ENCODE measurements at places on chromosomes 7 and 10. TPM values are rescaled to one million over a fixed set of nuclear protein-coding genes. Genes with fewer than 3 reads are reported as not detected.

DNA sequence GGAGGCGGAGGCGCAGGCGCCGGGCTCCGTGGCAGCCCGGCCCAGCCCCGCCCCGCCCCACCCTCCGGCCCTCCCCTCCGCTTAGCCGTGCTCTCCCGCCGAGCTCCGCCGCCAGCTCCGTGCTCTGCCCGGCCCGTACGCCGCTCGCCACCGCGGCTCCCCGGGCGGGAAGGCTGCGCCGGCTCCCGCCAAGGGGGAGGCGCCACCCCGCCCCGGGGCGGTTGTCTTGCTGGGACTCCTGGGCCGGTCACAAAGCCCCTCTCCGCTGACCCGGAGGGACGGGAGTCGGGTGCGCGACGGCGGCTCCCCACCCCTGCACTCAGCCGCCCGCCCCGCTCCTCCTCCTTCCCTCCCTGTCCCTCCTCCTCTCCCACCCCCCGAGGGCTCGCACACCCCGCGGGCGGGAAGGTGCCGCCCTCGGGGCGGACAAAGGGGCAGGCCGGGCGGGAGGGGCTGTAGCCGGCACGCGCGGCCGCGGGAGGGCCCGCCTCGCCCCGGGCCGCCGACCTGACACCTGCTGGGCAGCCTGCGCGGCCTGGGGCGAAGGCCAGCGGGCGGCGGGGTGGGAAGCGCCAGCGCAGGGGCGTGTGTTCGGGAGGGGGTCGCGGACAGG lies 11.5 kb upstream of the SP8 start:
- H3K36me3 ChIP-seq, result no peaks in the 10 kb centered on the region
- no peak overlapping the region for H3K27ac ChIP-seq
- DNase-seq, result no peak

- DNase-seq, result no peak
- H3K4me3 ChIP-seq, result no peak overlapping the region
- no peaks in the 10 kb centered on the region for H3K36me3 ChIP-seq
- no peaks in the 10 kb centered on the region for H3K27me3 ChIP-seq
- no peaks in the 10 kb centered on the region for H3K4me1 ChIP-seq
Measured at GRCh38 chr10:59273445-59273844, 88.9 kb downstream of the FAM13C start.

GRCh38 chr7:75844158-75844557 lies 30.6 kb upstream of the CCL24 start:
- H3K27ac ChIP-seq, result no peak overlapping the region
- peaks cover 1% of the 10 kb centered on the region for H3K36me3 ChIP-seq
- no peak for DNase-seq
- H3K4me3 ChIP-seq, result no peak overlapping the region

DNA sequence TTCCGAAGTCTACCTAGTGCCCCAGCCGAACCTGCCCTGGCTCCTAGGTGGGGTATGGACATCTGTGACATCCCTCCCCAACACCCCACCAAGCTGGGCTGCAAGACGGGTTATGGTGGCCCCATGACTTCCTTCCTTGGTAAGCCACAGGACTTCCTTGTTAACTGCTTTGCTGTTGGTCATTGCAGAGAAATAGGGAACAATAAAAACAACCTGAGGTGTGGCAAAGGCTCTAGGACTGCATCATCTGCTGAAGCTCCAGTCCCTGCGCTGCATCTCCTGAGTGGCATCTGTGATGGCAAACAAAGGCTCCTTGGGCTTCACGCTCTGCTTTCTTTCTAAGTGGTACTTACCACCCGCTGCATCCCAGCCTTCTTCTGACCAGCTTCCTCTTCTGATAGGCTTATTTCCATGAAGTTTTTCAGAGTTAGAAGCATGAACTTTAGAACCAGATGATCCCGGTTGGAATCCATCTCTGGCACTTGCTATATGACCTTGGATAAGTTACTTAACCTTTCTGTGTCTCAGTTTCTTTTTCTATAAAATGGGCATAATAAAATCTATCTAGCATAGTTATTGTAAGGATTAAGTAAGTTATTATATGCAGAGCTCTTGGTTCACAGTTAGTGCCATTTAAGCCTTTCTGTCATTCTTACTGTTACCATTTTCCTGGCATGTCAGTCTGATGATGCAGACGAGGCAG lies 216.8 kb downstream of the RPS24 start:
- H3K4me3 ChIP-seq, result no peak overlapping the region
- H3K4me1 ChIP-seq, result peaks cover 29% of the 10 kb centered on the region
- H3K27ac ChIP-seq, result no peak overlapping the region
- no peaks in the 10 kb centered on the region for H3K36me3 ChIP-seq
- DNase-seq, result no peak
- peaks cover 3% of the 10 kb centered on the region for H3K27me3 ChIP-seq

DNA sequence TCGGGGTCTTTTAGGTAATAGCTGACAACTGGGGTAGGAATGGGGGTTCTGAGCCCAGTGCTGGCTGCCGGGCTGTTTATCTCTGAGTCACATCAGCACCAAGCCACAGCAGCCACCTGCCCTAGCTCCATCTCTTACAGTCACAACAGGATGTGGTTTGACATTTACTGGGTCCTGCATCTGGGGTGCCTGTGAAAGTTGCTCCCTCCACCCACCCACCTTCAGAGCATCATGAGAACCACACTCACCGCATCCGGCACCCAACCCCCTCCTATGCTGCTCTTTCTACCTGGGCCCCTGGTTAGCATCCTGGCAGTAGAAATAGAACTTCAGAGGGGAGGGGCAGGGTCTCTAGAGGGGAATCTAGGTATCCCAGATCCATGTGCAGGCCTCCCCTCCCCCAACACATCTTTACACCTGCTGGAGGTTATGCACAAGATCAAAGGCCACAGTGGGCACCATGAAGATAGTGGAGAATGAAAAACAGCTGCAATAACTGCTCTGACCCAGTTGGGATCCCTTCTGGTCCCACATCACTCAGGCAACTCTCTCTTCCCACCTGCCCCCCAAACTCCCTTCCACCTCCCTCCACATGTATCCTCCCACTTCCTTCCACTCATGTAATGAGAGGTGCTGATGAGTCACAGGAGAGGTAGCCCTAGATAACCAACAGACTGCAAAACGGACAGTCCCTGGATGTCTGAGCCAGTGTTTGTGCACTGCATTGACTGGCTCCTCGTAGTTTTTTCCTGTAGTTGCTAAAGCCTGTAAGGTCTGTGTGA lies 38.2 kb downstream of the PRSS2 start:
- peak; percentile 94 for DNase-seq
- peak overlapping the region; percentile 99 for H3K27ac ChIP-seq
- peaks cover 2% of the 10 kb centered on the region for H3K27me3 ChIP-seq
- peaks cover 19% of the 10 kb centered on the region for H3K36me3 ChIP-seq
- H3K4me3 ChIP-seq, result peak overlapping the region; percentile 79

GRCh38 chr10:96370584-96371157 lies 11.9 kb upstream of the OPALIN start:
- no peaks in the 10 kb centered on the region for H3K36me3 ChIP-seq
- DNase-seq, result peak; percentile 29
- peaks cover 16% of the 10 kb centered on the region for H3K4me1 ChIP-seq
- H3K27me3 ChIP-seq, result peaks cover 9% of the 10 kb centered on the region

- no peaks in the 10 kb centered on the region for H3K36me3 ChIP-seq
- DNase-seq, result no peak
- H3K4me1 ChIP-seq, result no peaks in the 10 kb centered on the region
- H3K27me3 ChIP-seq, result no peaks in the 10 kb centered on the region
- H3K27ac ChIP-seq, result no peak overlapping the region
Measured at GRCh38 chr7:125670926-125671572, 741.4 kb upstream of the POT1 start.

SYT15 gene
- 1.5 TPM for total RNA-seq

DNA sequence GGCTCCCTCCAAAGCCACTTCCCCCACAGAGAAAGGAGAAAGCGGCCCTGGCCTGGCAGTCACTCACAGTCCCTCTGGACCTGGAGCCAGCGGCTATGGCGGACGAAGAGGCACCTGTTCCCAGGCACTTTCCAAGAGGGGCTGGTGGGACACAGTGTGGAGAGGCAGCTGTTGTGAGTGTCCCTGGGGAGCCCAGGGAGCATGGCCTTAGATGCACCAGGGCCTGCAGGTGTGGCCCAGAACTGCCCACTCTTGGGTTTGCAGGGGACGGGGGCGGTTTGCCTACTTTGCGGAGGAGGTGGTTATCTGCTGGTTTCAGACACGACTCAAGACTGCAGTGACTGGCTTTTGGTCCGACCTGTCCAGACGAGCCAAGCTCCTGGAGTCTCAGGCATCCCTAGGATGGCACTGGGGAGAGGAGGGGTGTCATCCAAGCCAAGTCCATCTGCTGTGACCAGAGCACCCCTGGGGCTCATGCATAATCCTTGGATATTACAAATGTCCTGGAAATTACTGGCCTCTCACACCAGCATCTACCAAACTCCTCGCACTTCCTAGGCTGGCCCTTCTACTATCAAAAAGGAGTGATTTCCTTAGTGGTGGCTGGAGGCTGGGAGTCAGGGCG lies 18.4 kb downstream of the CTBP2 start:
- DNase-seq, result no peak
- H3K4me1 ChIP-seq, result no peaks in the 10 kb centered on the region
- no peaks in the 10 kb centered on the region for H3K36me3 ChIP-seq

GRCh38 chr10:32263300-32263699 lies 83.7 kb downstream of the EPC1 start:
- no peak overlapping the region for H3K4me3 ChIP-seq
- H3K27ac ChIP-seq, result no peak overlapping the region
- H3K4me1 ChIP-seq, result peaks cover 9% of the 10 kb centered on the region
- no peak for DNase-seq
- peaks cover 9% of the 10 kb centered on the region for H3K36me3 ChIP-seq

CHN2 gene
- total RNA-seq, result not detected

GRCh38 chr7:85023066-85023712 lies 163.7 kb downstream of the SEMA3D start:
- H3K4me3 ChIP-seq, result no peak overlapping the region
- DNase-seq, result no peak
- H3K27me3 ChIP-seq, result peaks cover 2% of the 10 kb centered on the region

MYH16 gene
- total RNA-seq, result not detected

CPA4 gene
- not detected for total RNA-seq

CCL24 gene
- total RNA-seq, result not detected

GRCh38 chr10:43393606-43394360 lies 15.2 kb downstream of the HNRNPF start:
- peaks cover 78% of the 10 kb centered on the region for H3K4me1 ChIP-seq
- no peak for DNase-seq
- H3K36me3 ChIP-seq, result peaks cover 65% of the 10 kb centered on the region
- peak overlapping the region; percentile 36 for H3K27ac ChIP-seq
- H3K4me3 ChIP-seq, result no peak overlapping the region

- H3K4me3 ChIP-seq, result no peak overlapping the region
- no peaks in the 10 kb centered on the region for H3K36me3 ChIP-seq
- H3K4me1 ChIP-seq, result peaks cover 5% of the 10 kb centered on the region
- DNase-seq, result no peak
- H3K27me3 ChIP-seq, result peaks cover 2% of the 10 kb centered on the region
- H3K27ac ChIP-seq, result no peak overlapping the region
Measured at GRCh38 chr7:17462131-17462631, 163.7 kb downstream of the AHR start.

GNAT3 gene
- not detected for total RNA-seq

KIF20B gene
- total RNA-seq, result 48.7 TPM

GRCh38 chr7:150377635-150378034 lies 1.5 kb upstream of the ZNF775 start:
- no peaks in the 10 kb centered on the region for H3K27me3 ChIP-seq
- H3K36me3 ChIP-seq, result peaks cover 17% of the 10 kb centered on the region
- no peak for DNase-seq

CPED1 gene
- not detected for total RNA-seq

DNA sequence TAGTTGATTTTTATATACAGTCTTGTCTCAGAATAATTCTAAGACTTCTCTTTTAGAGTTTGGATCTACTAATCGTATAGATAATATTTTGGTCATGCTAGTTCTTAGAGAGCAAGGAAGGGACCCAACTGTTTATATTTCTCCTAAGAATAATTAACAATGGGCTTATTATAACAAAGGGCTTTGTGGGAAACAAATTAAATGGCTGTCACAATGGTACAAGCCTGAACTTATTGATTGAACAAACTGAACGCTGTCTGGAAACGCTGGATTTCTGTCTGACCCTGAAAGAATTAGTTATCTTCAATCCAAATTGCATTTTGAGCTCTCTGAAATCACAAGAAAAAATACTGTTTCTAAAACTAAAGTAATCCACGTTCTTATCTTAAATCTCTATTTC lies 56.8 kb downstream of the CSTF2T start:
- no peak for DNase-seq
- no peak overlapping the region for H3K27ac ChIP-seq
- H3K4me3 ChIP-seq, result no peak overlapping the region

Measured in activated T-helper 1 cell treated with anti-CD3 and anti-CD28 coated beads, Interleukin-12 subunit alpha, Interleukin-12 subunit beta, Interleukin-2, Interleukin-4 antibody, amounts not matched to agents 30 ng/mL and 10 ng/mL and 1 ng/mL, durations not matched to agents 14 hours and 24 hours and 36 hours (primary cell).